Left ventricle myocardium inferior (tissue), 1 donor: ENCODE measurements at places on chromosomes 13 and 19. TPM values are rescaled to one million over a fixed set of nuclear protein-coding genes. Genes with fewer than 3 reads are reported as not detected.

GRCh38 chr13:29101409-29101808 is 281.3 kb downstream of the MTUS2 start:
- no peak for DNase-seq

DNA sequence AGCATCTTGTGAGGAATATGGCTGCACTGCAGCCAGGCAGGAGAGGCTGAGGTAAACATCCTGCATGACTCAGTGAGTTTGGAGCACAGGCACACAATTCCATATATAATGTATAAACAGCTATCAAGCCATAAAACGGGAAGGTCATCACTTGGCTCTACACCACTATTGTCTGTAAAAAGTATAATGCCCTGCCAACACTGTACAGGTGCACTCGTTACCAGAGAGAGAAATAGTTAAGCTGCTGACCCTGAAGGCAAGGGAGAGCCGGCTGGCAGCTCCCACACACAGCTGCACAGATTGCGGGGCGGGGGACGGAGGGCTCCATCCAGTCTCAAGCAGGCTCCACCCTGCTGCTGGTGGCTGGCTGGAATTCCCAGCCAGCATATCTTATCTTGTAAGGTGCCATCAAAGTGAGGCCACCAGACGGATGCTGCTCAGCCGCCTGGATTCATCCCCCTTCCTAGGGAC is 668.1 kb downstream of the SLITRK5 start:
- DNase-seq: no peak

DNA sequence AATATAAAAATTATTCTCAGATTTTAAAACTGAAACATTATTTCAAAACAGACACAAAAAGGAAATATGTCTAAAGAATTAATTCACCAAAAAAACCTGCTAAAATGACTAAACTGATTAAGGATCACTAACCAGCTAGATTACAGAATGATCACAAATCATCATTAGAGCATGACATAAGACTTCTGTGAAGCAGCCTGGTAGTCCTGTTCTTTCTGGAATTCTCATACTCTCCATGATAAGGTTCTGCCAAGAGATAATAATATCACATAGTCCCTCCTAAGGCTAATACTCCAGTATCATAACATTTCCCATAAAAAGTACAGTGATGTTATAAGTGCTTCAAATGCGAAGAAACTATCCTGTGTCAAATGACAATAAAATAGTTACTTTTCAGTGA is 1814.9 kb downstream of the SLITRK5 start:
- no peak for DNase-seq

GRCh38 chr19:45485305-45486077 is 11.4 kb downstream of the RTN2 start:
- DNase-seq: peak; percentile 98

- DNase-seq: no peak
Measured at GRCh38 chr19:29277102-29277501, 64.2 kb upstream of the UQCRFS1 start.

GRCh38 chr13:107466326-107467099 is 748.8 kb downstream of the LIG4 start:
- no peak for DNase-seq

DNA sequence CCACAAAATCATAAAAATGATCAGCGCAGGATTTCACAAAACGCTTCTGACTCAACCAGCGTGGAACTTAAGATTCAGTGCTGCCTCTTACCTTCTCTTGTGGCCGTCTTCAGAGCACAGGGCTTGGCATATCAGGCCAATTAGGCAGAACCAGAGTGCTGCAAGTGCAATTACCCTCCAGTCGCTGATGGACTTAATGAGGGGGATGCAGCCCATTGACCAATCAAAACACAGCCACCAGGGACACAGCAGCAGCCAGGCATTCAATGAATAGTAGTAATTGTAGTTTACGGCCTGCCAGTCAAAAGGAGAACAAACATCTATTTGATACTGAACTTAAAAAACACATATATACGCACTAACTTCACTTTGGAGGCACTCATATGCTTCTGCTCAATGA is 38.2 kb downstream of the TMTC4 start:
- DNase-seq: no peak

DNA sequence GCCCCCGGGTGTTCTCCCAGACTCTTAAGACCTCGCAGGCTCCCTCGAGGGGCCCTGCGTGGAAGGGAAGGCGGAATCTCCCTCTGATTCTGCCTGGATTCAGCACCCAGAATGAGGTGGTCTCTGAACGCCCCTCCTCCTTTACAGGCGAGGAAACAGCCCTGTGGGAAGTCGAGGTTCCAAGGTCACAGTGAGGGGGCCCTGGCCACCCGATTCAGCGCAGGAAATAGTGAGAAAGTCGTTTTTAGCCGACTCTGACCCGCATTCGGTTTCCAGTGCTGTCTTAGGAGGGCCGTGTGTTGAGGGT is 1.1 kb downstream of the BSG start:
- no peak for DNase-seq

DNA sequence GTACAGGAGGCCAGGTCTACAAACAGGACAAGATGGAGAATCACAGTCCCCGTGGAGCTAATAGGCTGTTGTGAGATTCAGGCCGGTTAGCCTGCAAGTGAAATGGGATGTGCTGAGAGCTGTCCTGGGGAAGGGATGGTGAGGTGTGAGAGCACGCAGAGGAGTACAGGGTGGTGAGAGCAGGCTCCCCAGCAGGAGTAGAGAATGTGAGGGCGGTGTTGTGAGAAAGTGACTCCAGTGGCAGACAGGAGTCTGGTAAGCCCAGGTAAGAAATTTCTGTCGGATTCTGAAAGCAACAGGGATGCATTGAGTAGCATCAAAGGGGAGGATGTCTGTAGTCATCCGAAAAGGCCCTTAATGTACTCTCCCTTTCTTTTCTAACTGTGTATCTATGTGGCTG is 50.7 kb upstream of the GPR183 start:
- DNase-seq: no peak

DNA sequence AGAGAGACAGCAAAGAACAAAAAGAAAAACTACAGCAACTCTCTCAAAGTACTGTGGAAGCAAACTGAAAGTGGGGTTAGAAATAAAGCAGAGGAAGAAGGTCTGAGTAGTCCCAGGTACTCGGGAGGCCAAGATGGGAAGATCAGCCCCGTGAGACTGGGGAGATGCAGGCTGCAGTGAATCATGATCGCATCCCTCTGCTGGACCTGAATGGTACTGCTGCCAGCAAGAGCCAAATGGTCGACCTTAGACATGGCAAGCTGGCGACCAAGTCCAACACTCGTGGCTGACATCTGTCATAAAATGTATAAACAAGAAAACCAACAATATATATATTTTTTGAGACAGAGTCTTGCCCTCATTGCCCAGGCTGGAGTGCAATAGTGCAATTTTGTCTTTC is 33.7 kb upstream of the ZNF724 start:
- DNase-seq: peak; percentile 22

GRCh38 chr13:87080100-87080779 is 590.9 kb upstream of the SLITRK5 start:
- DNase-seq: no peak

GRCh38 chr19:29372921-29373797 is 152.6 kb upstream of the VSTM2B start:
- no peak for DNase-seq

GRCh38 chr13:94162289-94162688 is 317.2 kb downstream of the DCT start:
- DNase-seq: peak; percentile 30

DNA sequence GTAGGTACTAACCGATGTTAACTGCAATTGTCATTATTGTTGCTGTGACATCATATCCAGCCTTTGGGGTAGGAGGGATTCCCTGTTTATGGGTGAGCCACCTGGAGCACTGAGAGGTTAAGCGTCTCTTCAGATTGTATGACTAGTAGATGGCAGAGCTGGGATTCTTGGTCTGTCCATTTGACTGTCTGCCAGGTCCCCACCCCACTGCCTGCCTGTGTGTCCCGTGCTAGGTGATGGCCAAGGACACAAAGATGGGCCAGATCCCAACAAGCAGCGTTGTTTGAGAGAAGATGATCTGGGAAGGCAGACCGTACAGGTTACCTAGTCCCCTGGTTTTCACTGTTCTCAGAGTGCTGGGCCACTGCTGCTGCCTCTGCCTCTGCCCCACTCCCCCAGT is 16.6 kb downstream of the PPP2R1A start:
- peak; percentile 35 for DNase-seq

DNA sequence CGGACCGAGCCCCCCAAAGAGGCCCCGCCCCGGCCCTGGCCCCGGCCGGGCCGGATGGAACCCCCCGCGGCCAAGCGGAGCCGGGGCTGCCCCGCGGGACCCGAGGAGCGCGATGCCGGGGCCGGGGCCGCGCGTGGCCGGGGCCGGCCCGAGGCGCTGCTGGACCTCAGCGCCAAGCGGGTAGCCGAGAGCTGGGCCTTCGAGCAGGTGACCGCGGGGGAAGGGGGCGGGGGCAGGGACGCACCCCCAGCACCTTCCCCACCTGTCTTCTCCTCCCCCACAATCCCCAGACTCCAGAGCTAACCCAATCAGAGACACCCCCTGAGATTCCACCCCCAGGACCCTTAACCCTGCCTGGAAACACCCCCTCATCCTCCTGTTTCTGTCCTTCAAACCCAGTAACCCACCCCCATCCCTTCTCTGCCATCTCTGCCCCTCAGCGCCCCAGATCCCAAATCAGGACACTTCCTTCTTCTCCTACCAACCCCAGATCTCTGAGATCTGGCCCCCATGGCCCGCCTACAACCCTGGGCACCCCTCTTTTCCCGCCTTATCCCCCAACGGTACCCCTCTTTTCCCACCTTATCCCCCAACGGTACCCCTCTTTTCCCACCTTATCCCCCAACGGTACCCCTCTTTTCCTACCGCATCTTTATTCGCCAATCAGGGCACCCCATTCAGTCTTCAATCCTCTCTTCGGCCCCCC is 505 bp downstream of the ZSWIM4 start:
- DNase-seq: no peak

DNA sequence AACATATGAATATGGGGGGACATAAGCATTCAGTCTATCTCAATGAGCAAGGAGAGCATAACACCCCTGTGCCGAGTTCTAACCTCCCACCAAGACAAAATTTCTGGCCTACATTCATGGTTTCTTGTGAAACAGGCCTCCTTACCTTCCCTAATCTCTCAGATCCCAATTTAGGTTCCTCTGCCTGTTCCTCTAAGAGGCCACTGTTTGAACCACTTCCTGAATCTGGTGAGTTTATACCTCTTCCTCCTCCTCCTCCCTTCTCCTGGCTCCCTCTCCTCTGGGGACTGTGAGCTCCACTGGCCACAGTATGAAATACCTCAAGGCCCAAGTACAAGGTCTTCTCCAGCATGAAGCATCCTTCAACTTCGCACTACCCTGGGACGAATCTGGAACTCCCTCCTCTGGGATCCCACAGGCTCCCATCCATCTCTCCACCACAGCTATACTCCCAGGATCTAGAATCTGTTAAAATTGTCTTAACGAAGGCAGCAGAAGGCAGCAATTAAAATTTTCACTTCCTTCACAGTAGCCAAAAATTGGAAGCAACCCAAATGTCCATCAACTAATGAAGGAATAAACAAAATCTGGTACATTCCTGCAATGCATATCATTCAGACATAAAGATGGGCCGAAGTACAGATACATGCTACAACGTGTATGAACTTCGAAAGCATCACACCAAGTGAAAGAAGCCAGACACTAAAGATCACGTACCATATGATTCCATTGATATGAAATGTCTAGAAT is 7.8 kb upstream of the SIGLECL1 start:
- no peak for DNase-seq

GRCh38 chr13:63381078-63381859 is 1965.6 kb upstream of the PCDH20 start:
- DNase-seq: no peak

- no peak for DNase-seq
Measured at GRCh38 chr19:11267316-11268085, 5.2 kb upstream of the DOCK6 start.

DNA sequence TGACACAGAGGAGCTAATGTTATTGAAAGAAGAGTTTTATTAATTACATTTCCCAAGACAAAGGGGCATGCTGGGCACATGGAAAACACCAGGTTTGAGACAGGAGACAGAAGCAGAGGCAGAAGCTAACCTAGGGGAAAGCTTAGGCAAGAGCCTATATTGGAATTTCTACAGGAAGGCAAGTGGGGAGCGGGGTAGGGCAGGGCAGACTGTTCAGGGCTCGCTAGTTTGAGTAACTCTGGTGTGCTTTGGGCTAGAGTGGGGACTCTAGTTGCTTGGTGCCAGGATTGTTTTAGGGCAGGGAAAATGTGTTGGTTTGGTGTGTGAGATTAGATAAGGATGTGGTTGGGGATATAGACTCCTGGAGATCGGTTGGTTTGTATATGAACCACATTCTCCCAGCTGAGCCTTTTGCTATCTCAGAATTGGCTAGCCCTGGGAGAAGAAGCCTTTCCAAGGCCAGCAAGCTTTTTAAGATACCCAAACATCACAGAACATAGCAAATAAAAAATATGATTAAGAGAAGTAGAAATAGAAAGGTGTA is 8.4 kb upstream of the UFM1 start:
- no peak for DNase-seq

GRCh38 chr19:49282184-49282583 is 42.8 kb downstream of the SLC6A16 start:
- no peak for DNase-seq

DNA sequence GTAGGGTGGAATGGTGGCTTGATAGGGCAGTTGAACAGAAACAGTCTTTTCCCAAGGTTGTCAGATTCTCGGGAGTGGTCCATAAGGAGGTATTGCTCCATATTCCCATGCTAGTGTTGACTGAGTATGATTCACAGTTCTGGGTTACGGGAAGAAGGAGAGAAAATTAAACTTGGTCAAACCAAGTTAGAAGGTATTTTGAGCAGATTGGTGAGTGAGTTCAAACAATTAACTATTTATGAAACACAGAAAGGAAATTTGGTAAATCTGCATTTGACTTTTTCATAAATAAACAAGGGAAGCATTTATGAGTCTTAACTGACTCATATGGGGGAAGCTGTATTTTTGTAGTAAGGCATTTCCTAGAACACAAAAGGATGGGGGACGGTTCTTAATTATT is 2419.4 kb downstream of the PCDH9 start:
- no peak for DNase-seq

GRCh38 chr19:4103080-4103433 is 20.9 kb downstream of the MAP2K2 start:
- DNase-seq: no peak

GRCh38 chr13:23159205-23159759 is 21.5 kb upstream of the SGCG start:
- DNase-seq: peak; percentile 33

CCDC70 gene
- total RNA-seq: not detected

CEACAM4 gene
- 0.25 TPM for total RNA-seq

ZAR1L gene
- total RNA-seq: not detected

TTC9B gene
- total RNA-seq: not detected

FSD1 gene
- total RNA-seq: not detected

ERFL gene
- not detected for total RNA-seq

C19orf18 gene
- total RNA-seq: 2.1 TPM

ZNF470 gene
- total RNA-seq: 4.3 TPM

UBE2L5 gene
- total RNA-seq: not detected
